ENCODE measurements at places on chromosomes 16 and 17. TPM values are rescaled to one million over a fixed set of nuclear protein-coding genes. Genes with fewer than 3 reads are reported as not detected.

The CX3CL1 gene
- total RNA-seq: not detected

The NEK8 gene
- total RNA-seq: 2.1 TPM

The GP1BA gene
- not detected for total RNA-seq

The CPHXL2 gene
- not detected for total RNA-seq

The ENPP7 gene
- total RNA-seq: not detected

Measured in bronchus fibroblast of lung (primary cell).